ENCODE measurements at places on chromosomes 1 and 21.

DNA sequence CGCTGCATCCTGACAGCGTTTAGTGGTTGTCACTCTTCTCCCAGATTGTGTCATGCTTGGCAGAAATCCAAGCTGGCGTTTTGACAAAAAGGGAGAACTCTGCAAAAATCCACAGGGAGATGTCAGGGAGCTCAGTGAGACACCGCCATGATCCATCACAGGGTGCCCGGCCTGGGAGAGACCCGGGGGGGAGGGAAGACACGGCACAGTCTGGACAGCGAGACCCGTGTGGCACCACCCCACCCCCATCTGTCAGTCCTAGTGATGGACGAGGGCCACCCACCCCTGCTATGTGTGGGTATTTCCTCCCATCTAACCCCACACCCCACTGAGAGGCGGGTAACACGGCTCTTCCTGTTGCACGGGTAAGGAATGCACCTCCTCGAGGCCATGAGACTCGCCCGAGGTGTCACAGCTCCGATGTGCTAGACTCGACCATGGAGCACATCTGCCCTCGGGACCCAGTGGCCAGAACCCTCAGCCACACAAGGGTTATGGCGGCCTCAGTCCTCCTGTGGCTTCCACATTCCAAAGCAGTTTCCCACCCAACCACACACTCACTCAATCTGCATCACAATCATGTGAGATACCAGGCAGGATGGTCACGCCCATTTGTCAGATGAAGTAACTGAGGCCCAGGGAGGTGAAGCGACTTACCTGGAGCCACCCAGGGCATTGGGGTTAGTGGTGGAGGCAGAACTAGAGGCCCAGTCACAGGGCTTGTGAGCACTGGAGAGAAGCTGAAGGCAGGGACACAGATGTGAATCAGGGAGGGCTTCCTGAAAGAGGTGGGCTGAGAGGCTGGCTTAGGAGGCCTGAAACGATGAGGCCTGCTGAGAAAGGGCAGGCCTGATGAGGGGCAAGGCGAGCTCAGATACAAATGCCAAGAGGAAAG lies 688.5 kb downstream of the MATN1 start:
- no peak for DNase-seq

DNA sequence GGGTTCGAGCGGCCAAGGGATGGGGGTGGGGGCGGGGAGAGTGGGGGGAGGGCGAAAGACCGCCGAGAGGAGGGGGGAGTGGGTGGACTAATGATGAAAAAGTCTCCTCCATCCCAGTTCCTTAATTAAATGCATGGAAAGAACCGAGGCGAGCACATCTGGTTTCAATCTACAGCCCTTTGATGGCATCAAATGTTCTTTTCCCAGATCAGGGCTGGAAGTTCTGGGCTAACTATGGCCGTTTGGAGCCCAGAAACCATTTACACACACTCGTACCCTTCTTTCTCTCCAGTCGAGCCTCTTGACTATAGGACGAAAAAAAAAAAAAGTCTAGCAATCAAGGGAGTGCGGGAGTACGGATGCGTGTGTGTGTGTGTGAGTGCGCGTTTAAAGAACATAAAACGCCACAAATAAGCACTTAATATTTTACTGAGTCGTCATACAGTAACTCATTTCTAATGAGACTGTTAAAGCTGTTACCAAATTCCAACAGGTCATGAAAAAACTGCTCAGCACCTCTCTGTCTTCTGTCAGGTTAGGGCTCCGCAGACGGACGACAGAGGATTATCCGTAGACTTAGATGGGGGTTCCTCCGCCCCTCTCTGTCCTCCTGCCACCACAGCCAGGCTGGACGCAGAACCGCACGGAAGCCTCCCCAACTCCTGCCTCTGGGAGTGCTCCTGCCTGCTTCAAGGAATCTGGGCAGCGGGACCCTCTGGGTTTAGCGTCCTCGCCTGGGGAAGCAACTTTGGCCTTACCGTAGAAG lies 2.1 kb upstream of the PRRX1 start:
- DNase-seq, result no peak

GRCh38 chr1:211628417-211628816 lies 47.0 kb downstream of the NEK2 start:
- no peak for DNase-seq

- DNase-seq, result no peak
Measured at GRCh38 chr1:65065524-65066418, 82.2 kb upstream of the AK4 start.

DNA sequence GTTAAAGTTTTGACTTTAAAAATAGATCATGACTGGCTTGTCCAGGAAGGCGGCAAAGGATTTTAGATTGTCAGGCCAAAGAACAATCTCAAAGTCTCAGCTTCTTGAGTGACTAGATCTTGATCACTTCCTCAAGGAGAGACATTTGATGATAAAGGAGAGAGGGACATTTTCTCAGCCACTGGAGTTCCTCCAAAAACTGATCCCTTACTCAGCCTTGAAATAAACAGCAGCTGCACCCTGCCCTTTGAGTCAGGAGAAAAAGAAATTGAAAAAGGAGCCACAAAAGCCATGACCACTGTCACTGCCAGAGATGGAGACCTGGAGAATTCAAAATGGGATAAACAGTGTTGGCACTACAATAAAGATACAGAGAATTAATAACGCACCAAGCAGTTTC lies 288.4 kb upstream of the PRMT6 start:
- no peak for DNase-seq

GRCh38 chr21:17610911-17611310 lies 1.8 kb downstream of the BTG3 start:
- DNase-seq, result no peak
